ENCODE measurements at places on chromosomes 11 and 22.

DNA sequence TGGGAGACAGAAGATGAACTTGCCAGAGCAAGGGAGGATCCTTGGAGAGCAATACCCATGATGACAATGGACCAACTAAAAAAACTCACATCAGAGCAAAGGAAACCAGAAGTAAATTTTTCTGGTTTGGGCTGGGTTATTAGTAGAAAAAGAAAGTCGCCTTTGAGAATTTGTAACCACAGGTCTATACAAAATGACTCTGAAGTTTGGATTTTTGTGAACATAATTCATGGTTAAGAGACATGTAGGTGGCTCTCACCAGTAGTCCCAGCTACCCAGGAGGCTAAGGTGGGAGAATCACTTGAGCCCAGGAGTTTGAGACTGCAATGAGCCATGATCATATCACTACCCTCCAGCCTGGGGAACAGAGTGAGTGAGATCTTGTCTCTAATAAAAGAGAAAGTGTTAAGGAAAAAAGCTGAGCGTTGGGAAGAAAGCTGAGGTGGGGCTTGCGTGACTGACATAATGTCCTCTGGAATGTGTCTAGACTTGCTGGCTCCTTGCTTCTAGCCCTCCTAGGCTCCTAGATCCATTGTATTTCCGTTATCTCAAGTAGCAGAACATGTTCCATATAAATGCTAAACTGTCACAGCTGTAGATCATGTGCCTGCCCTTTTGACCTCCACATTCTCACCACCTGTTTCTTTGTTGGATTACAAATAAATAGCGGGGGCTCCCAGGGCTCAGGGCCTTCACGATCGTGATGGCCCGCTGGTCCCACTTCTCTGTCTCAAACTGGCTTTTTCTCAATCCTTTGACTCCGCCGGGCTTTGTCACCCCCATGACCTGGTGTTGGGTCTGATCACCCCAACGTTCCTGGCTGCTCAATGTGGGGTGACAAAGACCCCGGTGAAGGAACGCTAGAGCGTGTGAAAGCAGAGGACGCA lies 56.2 kb upstream of the SC5D start:
- DNase-seq = no peak

GRCh38 chr11:59765068-59765735 lies 10.0 kb downstream of the STX3 start:
- no peak for DNase-seq

DNA sequence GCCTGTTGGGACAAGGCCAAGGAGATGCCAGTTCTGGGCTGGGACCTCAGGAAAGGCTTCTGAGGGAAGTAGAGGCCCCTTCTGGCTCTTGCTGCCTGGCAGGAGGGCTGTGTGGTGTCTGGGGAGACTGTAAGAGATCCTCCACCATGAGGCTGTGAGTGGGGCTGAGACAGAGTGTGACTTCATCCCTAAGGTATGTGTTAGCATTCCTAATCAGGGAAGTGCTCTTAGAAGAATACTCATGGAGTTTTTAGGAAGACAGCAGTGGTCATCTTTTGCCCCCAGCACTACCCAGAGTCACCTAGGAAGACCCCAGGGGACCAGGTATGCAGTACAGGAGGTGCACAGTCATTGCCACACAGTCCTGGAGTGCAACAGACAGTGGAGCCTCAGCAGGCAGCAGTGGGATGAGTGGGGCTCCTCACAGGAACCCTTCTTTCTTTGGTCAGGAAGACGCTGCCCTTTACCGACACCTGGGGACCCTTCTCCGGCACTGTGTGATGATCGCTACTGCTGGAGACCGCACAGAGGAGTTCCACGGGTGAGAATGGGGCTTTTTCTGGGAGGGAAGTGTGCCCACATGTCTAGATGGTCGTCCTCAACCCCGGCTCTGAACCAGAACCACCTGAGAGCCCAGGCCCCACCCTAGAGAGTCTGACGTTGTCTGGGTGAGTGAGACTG lies 2.8 kb downstream of the RIC8A start:
- no peak for DNase-seq

DNA sequence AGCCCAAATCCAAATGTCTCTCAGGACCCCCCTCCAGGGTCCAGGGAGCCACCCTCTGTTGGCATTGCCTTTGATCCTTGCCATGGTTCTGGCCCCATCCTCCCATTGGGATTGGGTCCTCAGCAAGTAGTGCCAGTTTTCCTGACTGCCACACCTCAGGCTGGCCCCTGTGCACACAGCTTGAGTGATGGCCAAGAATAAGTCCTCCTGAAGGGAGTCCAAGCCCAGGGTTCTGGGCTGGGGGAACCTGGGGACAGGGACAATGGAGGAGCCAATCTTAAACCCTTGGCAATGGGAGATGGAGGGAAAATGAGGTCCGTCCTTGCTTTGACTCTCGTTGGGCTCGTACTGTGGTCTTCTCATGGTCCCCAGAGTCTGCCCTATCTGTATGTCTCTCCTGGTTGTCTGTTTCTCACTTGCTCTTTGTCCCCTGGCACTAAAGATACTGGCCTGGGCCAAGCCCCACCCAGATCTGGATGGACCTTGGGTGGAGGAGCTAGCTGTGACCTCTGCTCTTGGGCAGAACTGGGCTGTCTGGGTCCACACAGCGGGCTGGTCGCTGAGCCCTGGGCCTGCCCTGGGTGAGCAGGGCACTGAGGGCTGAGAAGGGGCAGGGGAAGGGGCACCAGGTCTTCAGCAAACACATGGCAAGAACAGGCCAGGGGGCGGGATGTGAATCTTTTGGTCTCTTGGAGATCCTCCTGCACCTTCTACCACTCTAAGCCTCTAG lies 2.9 kb downstream of the SOX10 start:
- DNase-seq = no peak

DNA sequence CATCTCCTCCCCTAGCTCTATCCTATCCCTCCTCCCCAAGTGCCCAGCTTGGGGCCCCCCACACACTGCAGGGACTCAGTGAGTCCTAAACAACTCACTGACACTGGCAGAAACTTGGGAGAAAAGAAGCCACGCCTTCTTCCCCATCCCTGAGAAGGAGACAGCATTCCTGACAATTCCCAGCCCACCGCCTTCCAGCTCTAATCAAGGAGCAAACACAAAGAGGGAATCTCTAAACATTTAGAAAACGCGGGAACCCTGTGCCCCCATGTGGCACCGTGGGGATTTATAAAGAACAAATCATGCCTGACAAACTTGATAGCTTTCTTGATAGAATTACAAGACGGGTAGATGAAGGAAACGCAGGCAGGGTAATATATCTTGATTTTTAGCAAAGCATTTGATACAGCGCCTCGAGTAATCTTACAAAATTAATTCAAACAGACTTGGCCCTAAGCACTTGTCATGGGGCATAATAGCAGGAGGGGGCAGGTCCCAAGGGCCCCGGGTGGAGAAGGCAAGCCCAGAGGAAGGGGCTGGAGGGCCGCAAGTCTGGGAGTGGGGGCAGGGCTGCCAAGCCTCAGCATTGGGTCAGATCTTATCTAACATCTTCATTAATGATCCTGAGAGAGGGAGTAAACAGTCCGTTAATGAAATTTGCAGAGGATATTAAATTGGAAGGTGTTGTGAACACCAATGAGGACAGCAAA lies 4.5 kb downstream of the CHST1 start:
- DNase-seq = no peak

DNA sequence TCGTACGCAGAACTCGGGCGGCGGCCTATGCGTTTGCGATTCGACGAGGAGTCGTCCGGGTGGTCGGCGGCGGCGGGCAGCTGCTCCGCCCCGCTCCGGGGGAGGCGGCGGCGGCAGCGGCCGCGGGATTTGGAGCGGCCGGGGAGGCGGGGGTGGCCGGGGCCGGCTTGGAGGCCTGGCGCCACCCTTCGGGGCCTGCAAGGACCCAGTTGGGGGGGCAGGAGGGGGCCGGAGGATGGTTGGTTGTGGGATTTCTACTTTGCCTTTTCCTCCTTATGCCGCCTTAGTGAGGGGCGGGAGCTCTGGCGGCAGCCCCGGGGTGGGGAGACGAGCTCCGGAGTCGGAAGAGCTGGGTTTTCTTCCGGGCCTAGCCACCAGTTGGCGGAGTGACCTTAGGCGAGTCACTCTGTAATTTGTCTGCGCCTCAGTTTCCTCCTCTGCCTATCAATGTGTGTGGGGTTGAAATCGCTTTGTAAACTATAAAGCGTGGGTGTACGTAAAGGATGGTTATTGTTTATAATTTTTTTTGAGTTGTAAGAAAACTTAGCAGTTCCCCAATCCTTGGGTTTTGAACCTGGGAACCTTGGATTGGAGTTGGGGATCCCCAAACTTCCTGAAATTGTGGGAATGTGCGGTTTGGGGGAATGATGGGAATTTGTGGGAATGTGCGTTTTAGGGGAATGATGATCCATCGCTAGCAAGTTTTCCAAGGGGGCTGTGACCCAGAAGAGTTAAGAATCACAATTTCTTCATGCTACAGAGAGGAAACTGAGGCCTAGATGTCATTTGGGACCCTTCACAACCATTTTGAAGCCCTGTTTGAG lies 679 bp downstream of the TUG1 start:
- DNase-seq = peak; percentile 72

GRCh38 chr22:42169055-42169469 lies 38.5 kb upstream of the CYP2D6 start:
- DNase-seq = peak; percentile 87

- no peak for DNase-seq
Measured at GRCh38 chr11:46490666-46491065, 99.1 kb upstream of the CHRM4 start.

- no peak for DNase-seq
Measured at GRCh38 chr11:13763341-13763740, 94.9 kb downstream of the FAR1 start.

DNA sequence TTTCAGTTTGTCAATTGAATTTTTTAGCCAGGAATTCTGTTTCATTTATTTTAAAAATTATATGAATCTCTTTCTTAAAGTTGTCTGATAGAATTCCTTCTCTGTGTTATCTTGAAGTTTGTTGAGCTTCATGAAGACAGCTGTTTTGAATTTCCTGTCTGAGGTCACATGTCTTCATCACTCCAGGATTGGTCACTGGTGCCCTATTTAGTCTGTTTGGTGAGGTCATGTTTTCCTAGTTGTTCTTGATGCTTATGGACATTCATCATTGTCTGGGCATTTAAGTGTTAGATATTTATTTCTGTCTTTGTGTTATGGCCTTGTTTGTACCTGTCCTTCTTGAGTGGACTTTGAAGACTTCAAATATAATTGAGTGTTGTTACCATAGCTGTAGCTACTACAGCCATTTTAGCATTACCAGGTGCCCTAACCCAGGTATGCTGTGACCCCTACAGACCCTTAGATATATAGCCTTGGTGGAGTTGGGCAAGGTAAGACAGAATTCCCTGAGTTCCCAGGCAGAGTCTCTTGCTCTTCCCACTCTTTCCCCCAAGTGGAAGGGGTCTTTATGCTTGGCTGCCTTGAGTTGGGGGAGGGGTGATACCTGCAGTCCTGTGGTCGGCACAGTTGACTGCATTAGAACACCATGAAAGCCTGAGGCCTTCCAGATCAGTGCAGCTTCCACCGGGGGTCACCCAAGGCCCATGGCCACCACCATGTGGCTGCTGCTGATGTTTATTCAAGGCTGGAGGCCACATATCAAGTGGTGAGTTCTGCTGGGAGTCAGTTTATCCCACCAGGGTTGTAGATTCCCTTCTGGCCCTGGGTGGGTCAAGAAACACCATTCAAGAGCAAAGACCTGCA lies 229.6 kb downstream of the DYNC2H1 start:
- DNase-seq = no peak

DNA sequence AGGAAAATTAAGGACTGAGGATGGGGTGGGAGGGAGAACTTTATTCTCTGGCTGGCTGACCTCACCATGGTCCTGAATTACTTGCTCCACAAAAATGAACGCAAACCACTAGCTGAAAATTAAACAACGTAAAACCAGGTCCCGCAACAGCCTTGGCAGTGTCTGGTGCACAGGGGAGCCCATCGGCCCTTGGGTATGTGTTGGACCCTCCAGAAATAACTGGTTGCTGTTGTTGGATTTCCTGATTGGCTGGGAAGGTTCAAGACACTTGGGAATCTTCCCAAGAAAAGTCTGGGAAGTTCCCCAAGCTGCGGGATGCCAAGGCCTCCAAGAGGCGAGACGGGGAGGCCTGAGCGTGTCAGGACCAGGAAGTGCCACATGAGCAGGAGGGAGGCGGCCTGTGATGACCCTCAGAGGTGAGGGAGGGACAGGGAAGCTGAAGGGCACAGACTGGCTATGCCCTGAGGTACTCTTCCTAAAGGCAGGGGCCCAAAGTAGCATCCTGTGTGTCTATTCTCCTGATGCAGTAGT lies 10.4 kb upstream of the RASL10A start:
- peak; percentile 36 for DNase-seq

GRCh38 chr22:23193882-23194281 lies 13.6 kb downstream of the BCR start:
- DNase-seq = no peak

DNA sequence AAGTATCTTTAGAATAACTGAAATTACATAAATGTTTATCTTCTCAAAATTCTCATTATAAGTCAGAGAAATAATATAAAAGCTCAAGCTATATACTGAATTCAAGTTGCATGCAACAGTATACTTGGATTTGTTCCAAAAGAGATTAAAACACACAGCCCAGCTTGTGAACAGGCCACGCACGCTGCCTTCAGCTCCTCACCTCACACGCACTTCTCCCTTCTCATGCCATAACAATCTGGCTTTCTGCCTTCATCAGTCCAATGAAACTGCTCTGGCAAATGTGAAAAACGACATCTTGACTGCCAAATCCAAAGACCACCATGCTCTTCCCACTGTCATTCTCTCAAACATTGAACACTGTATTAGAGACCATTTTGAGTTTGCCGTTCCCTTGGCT lies 22.1 kb downstream of the ATP6V1E1 start:
- DNase-seq = no peak

GRCh38 chr11:11401960-11402535 lies 49.0 kb upstream of the CSNK2A3 start:
- DNase-seq = no peak

GRCh38 chr11:107988397-107989158 lies 20.1 kb upstream of the CUL5 start:
- no peak for DNase-seq

DNA sequence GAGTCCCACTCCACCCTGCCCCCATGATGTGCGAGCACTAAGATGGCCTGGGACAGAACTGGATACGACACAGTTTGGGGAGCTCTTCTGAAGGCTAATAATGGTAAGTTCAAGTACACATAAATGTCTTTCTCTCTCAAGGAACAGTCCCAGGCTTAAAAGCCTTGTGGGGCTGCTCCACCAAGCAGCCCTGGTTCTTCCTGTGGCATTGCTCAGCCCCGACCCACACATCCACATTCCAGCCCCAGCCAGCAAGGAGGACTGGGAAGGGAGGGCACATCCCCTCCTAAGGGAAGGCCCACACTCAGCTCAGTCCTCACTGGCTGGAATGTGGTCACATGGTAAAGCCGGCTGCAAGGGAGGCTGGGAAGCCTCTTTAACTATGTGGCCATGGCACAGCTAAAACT lies 13.3 kb upstream of the MB start:
- no peak for DNase-seq

DNA sequence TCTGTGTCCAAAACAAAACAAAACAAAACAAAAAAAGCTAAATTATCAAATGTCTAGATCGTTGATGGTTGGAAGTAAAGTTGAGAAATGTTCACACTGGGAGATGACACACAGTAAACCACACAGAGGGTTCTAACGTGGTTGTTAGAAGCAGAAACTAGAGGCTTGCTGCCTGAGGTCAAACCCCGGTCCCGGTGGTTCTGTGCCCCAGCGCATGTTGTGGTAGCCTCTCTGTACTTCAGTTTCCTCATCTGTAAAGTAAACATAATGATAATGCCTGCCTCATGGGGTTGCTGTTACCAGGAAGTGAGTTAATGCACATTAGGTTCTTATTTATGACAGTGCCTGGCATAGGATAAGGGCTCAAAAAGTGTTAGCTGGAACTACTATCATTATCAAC lies 33.4 kb downstream of the PPARA start:
- no peak for DNase-seq

Data from femur (tissue), 1 donor.